Activated naive CD8-positive, alpha-beta T cell treated with anti-CD3 and anti-CD28 coated beads, Interleukin-2, amount 50 U/mL, for 24 hours (primary cell): ENCODE measurements at places on chromosomes 12 and 14.
A peak's percentile ranks its signal among the peaks of the same experiment; 100 is the strongest.

DNA sequence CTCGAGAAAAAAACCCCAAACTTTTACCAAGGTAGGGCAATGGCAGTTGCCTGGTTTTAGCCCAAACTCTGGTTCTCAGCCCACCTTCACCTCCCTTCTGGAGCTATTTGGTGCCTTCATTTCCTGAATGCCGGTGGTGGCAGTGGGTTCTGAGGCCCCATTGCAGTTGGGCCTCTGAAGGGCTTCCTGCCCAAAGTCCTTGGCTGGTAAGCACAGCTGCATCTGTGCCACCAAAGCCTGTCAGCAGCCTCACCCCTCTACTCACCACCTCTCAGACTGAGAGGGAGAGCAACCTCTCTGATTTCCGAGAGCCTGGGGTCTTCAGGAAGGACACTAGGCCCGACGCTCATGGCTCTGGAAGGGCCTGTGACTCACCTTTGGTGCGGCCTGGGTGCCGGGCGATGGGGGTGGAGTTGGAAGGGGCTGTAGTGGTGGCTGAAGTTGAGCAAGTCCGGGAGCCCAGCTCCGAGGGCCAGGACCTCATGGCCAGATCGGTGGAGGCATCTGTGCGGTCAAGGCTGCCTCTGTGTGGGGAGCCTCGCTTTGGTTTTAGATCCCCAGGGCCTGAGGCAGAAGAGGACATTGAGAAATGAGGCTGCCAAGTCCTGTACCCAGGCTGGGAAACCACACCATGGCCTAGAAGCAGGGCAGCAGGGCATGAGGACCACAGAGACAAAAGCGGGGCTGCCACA is 38.6 kb upstream of the GPR68 start:
- H3K4me3 ChIP-seq, result no peak overlapping the region
- H3K36me3 ChIP-seq, result peaks cover 56% of the 10 kb centered on the region
- H3K27ac ChIP-seq, result peak overlapping the region; percentile 54
- DNase-seq, result no peak

DNA sequence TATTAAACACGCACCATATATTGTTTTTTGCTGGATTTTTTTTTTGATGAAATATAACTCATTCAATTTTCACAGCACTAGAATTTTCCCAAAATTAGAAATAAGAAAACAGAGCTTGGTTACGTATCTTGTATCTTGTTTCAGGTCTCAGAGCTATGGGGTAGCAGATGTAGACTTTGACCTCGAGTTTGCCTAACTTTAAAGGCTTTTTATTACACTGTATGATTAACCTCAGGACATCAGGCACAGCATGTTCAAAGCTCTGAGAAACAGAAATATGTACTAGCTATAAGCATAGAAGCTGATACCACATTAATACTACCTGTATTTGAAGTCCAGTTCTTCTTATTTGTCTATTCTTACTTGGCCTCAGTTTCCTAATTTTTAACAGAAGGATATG is 171.9 kb upstream of the KITLG start:
- H3K36me3 ChIP-seq, result no peaks in the 10 kb centered on the region
- no peak overlapping the region for H3K27ac ChIP-seq
- no peaks in the 10 kb centered on the region for H3K4me1 ChIP-seq

DNA sequence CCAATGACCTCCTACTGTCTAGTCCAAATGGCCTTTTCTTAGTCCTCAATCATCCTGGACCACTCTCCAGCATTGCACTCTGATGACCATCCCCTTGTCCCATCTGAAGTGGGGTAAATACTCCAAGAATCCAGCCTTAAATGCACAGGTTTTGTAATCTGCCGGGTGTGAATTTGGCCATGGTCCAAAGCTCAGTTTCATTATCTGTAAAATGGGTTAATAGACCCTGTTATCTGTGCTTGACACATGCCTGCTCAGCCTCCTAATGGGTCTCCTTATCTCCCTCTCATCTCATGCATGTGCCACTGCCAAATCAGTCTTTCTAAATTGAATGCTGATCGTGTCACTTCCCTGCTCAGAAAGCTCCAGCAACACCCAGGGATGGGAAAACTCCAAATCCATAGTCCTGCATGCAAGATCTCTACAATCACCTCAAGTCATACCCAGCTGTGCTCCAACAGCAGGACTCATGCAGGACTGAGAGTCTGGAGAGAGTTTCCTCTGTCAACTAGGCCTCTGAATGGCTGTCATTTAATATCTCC is 22.3 kb downstream of the LGR5 start:
- DNase-seq, result no peak
- H3K27me3 ChIP-seq, result peaks cover 5% of the 10 kb centered on the region
- H3K4me3 ChIP-seq, result no peak overlapping the region
- no peaks in the 10 kb centered on the region for H3K4me1 ChIP-seq

GRCh38 chr14:89266754-89267153 is 150.3 kb downstream of the FOXN3 start:
- no peak for DNase-seq
- no peaks in the 10 kb centered on the region for H3K27me3 ChIP-seq
- peaks cover 39% of the 10 kb centered on the region for H3K36me3 ChIP-seq
- peaks cover 71% of the 10 kb centered on the region for H3K4me1 ChIP-seq
- no peak overlapping the region for H3K27ac ChIP-seq

GRCh38 chr14:105124823-105125222 is 43.8 kb downstream of the JAG2 start:
- H3K4me1 ChIP-seq, result peaks cover 2% of the 10 kb centered on the region
- peaks cover 27% of the 10 kb centered on the region for H3K27me3 ChIP-seq
- no peak overlapping the region for H3K27ac ChIP-seq
- no peak for DNase-seq

DNA sequence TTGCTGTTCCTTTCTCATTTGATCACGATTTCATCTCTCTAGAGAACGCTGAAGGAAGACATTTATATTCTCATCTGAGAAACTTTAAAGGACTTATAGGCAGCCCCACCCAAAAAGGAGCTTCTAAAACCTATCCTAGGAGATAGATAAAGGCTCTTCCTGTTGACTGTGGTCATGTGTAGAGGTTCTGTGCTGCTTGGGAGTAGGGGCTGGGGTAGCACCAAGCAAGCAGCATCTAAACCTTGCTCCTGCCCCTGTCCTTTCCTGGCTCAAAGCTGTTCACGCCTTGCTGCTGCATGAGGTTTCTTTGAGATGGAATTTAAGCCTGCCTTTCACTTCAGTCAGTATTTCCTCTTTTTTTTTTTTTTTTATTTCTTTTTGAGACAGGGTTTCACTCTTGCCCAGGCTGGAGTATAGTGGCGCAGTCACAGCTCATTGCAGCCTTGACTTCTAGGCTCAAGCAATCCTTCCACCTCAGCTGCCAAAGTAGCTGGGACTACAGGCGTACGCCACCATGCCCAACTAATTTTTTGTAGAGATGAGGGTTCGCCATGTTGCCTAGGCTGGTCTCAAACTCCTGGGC is 41.4 kb downstream of the RAB35 start:
- DNase-seq, result no peak
- H3K27ac ChIP-seq, result no peak overlapping the region
- peaks cover 29% of the 10 kb centered on the region for H3K4me1 ChIP-seq
- no peaks in the 10 kb centered on the region for H3K27me3 ChIP-seq
- no peak overlapping the region for H3K4me3 ChIP-seq
- H3K36me3 ChIP-seq, result peaks cover 64% of the 10 kb centered on the region

DNA sequence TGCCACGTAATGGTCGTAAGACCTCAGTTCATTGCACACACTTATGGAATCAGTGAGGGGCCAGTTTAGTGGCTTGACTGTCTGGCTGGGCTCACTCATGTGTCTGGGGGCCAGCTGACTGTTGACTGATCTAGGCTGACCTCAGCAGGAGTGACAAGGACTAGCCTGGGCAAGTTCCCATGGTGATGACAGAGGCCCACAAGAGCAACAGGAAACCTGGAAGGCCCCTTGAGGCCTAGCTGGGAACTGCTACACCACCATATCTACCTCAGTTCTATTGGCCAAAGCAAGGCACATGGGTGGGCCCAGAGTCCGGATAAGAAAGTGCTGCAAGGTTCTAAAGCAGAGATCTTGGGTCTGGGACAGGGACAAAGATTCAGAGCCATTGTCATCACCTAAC is 21.3 kb upstream of the RFLNA start:
- H3K4me3 ChIP-seq, result no peak overlapping the region
- peaks cover 6% of the 10 kb centered on the region for H3K4me1 ChIP-seq
- H3K36me3 ChIP-seq, result no peaks in the 10 kb centered on the region
- DNase-seq, result peak; percentile 14

DNA sequence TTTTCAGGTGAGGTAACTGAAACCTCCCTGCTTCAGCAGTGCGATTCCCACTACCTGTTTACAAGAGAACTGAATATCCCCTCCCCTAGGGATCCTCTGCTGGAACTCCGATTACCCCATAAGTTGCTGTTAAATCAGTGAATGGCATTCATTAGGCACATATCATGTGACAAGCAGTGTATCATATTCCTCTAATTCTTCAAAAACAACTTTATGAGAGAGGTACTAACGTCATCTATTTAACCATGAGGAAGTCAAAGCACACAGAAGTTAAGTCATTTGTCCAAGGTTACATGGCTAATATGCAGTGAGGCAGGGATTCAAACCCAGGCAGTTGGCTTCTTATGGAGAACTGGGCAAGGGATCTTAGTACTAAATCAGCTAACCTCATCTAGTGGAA is 43.9 kb upstream of the PCED1B start:
- no peak overlapping the region for H3K27ac ChIP-seq
- H3K4me3 ChIP-seq, result no peak overlapping the region
- peaks cover 36% of the 10 kb centered on the region for H3K4me1 ChIP-seq
- no peak for DNase-seq

DNA sequence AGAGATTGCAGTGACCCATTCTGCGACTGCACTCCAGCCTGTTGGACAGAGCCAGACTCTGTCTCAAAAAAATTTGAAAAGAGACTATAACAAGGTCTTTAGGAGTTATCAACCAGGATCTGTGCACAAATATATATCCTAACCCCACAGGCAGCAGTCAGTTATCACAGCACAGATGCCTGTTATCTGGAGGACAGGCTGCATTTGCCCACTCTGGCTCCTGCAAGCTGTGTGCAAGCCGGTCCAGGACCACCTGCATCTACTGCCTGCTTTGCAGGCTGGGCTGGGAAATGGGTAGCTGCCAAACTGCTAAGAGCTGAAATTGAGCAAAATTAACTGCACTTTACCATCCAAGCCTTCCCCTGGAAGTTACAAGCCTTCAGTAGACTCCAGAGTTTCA is 21.4 kb upstream of the RCOR1 start:
- H3K4me3 ChIP-seq, result no peak overlapping the region
- no peaks in the 10 kb centered on the region for H3K36me3 ChIP-seq
- peaks cover 21% of the 10 kb centered on the region for H3K4me1 ChIP-seq
- no peak for DNase-seq

GRCh38 chr14:69232388-69232787 is 27.6 kb upstream of the GALNT16 start:
- H3K27ac ChIP-seq, result no peak overlapping the region
- peaks cover 14% of the 10 kb centered on the region for H3K36me3 ChIP-seq
- no peaks in the 10 kb centered on the region for H3K27me3 ChIP-seq
- peaks cover 14% of the 10 kb centered on the region for H3K4me1 ChIP-seq

DNA sequence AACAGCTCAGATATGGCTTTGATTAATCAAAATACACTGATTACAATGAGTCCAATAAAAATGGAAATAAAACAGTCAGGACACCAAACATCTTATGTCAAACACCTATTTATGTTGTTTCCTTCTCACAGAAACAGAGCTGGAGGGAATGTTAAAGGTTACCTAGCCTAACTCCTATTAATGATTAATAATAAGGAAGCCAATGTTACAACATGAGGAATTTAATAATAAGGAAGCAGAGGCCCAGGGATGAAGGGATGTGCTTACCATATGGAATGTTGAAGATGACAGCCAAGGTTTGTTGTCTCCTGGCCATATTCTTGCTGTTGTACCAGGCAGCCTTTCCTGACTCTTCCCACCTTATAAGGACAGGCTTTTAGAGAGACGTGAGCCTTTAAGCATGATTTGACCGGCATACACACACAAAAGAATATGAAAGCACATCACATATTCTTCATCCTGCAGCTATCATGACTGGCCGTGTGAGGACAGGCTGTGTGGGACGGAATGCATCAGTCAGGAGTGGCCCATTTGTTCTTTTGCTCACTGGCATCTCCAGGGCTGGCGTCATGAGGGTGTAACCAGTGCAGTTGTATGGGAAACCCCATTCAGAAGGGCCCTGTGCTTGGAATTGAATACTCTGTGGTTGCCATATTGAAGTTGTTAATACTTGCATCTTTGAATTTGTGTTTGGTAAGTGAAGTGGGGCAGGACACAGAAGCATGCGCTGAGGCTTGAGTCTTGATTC is 3.1 kb upstream of the GPRC5D start:
- H3K36me3 ChIP-seq, result no peaks in the 10 kb centered on the region
- H3K4me1 ChIP-seq, result no peaks in the 10 kb centered on the region
- no peak overlapping the region for H3K27ac ChIP-seq
- no peak for DNase-seq
- no peaks in the 10 kb centered on the region for H3K27me3 ChIP-seq

GRCh38 chr12:6343518-6343917 is 1.6 kb upstream of the TNFRSF1A start:
- no peak overlapping the region for H3K4me3 ChIP-seq
- no peak overlapping the region for H3K27ac ChIP-seq
- H3K4me1 ChIP-seq, result peaks cover 51% of the 10 kb centered on the region
- DNase-seq, result no peak
- no peaks in the 10 kb centered on the region for H3K36me3 ChIP-seq
- H3K27me3 ChIP-seq, result no peaks in the 10 kb centered on the region

DNA sequence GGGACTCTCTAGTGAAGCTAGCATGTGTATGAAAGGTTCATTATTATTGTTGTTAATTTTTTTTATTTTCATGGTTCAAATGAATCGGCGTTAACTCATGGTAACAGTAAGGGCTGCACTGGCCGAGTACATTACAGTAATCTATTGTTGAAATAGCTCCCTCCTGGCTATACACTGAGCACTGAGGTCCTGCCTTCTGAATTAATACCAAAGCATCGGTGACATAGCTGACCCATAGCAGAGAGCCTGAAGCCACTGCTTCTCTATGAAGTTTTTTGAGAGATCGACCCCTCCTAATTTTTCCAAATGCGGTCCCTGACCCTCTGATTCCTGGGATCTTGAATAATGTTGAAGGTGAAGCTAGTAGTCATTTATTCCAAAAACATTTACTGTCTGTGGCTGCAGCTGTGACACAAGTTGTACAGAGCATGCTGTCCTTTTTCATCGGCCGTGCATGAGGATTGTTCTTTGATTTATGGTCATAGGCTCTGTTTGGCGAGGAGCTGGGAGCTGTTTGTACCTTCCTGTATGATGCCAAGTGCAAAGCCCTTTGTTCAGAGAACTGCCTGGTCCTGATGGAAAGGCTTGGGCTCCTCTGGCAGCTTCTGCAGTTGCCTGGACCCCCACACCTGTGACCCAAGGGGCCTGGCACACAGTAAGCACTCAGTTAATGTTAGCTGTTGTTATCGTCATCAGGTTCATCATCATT is 486.5 kb downstream of the EGLN3 start:
- H3K4me1 ChIP-seq, result no peaks in the 10 kb centered on the region
- no peaks in the 10 kb centered on the region for H3K27me3 ChIP-seq
- no peak overlapping the region for H3K27ac ChIP-seq
- no peaks in the 10 kb centered on the region for H3K36me3 ChIP-seq

GRCh38 chr12:51949342-51950030 is 2.0 kb upstream of the ACVR1B start:
- DNase-seq, result no peak
- peaks cover 10% of the 10 kb centered on the region for H3K27me3 ChIP-seq
- H3K27ac ChIP-seq, result no peak overlapping the region
- H3K4me1 ChIP-seq, result peaks cover 25% of the 10 kb centered on the region
- peaks cover 6% of the 10 kb centered on the region for H3K36me3 ChIP-seq
- H3K4me3 ChIP-seq, result no peak overlapping the region
